ENCODE measurements at places on chromosomes 7 and 10.

GRCh38 chr7:67809586-67809985, 813.0 kb downstream of the TYW1 start:
- no peak for DNase-seq

- DNase-seq = no peak
These were observed 26.4 kb downstream of the MAPK8 start for GRCh38 chr10:48332871-48333216.

DNA sequence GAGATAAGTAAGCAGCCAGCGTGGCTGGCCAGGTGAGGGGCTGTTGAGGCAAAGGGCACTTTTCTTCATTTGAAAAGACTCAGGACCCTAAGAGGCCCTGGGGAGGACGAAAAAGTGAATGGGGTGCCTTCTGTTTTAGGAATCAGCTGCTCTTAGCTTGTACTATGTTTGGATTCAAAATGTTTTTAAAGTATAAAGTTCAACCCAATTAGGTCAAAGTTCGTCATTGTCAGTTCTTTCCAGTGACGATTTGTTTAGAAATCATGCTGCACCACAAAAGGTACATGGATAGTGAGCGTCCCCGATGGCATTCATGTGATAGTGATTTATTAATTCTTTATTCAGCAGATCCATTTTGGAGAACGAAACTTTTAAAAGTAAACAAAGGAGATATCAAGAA, 338.2 kb downstream of the SDK1 start:
- no peak for DNase-seq

DNA sequence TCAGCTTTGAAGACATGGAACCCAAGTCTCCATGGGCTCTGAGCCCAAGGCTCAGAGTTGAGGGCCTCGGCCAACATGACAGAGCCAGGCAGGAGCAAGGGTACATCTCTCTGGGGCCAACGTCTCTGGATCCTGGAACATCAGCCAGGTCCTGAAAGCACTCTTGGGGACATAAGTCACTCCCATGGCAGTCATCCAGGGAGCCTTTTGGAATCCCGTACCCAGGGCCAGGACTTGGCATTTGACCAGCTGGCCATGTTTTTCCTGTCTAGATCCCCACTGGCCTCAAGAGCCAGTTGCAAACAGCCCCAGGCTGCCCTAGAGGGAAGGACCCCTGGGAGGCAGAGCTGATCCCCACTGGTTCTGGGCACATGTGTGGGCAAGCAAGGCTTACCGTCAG, 4.3 kb upstream of the CXCL12 start:
- DNase-seq = peak; percentile 81

- DNase-seq = no peak
These were observed 169.3 kb downstream of the MAGI2 start for GRCh38 chr7:79284211-79284610.

- DNase-seq = peak; percentile 16
These were observed 814 bp downstream of the RUFY2 start for GRCh38 chr10:68406111-68406814.

DNA sequence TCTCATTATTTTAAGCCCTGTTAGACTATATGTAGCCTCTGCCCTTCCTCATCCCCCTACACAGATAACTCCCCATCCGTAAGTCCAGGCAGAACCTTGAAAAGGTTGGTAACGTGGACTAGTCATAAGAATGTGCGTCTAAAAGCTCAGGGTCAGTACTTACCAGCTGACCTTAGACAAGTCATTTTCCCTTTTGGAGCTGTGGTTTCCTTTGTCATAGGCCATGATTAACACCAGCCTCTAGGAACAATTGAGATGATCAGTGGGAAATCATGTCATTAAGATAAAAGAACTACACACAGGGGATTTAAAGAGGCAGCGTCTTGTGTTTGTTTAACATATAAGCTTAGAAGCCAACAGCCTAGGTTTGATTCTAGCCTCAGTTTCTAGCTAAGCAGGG, 6.9 kb upstream of the UNC5B start:
- DNase-seq = no peak

- DNase-seq = no peak
These were observed 570.2 kb downstream of the PTPRN2 start for GRCh38 chr7:158017111-158018097.

- DNase-seq = no peak
These were observed 52.1 kb upstream of the JCAD start for GRCh38 chr10:30111340-30112022.

DNA sequence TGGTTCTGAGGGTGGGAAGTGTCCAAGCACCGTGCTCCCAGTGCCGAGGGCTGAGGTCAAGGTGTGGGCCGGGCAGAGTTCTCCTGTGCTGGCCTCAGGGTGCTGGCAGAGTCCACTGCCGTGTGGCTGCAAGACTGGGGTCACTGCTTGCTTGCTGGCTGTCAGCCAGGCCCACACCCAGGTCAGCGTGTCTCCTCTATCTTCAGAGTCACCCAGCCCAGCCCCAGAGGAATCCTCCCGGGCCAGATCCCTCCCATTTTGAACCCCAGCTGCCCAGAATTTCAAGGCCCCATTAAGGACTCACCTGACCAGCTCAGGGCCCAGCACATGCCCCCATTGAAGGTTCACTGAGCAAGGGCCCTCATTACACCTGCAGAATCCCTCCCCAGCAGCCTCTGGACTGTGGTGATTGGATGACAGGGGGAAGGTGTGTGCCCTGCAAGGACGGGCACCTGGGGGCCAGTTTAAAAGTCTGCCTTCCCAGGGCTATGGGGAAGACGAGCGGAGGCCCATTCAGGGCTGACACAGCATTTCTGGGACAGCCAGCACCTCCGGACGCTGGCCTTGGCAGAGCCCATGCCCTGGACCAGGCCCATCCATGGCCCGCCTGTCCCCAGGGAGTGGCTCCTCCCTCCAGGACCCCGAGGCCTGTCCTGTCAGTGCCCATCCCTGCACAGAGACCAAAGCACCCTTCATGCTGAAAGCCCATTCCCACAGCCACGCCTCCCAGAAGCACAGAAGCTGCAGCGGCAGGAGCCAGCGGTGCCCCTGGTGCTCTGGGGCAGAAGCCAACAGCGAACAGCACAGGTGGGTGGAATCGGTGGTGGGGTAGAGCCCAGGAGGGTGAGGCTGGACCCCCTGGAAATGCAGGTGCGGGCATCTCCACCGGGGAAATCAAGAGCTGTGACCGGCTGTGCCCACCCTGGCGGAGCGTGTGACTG, 45.1 kb upstream of the PPP2R2D start:
- DNase-seq = no peak

- DNase-seq = no peak
These were observed 467.0 kb upstream of the PODXL start for GRCh38 chr7:132023466-132023865.

GRCh38 chr10:35178331-35178730, 51.7 kb downstream of the CREM start:
- no peak for DNase-seq

DNA sequence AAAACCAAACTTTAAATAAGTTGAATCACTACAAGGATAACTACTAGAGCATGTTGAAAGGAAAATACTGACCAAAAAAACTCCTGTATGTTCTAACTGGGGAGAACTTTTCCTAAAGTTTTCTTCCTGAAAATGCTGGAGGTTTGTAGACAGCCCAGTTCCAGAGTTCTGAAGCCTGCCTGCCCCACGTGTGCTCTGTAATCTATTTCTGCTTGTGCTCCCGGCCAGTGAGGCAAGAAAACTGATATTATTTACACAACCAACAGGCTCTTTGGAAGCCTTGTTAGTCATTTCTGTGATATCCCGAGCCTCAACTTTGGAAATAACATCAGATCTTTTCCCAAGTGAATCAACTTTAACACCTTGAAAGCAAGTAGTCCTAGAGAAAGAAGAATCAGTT, 46.7 kb downstream of the ZFAND4 start:
- DNase-seq = no peak

GRCh38 chr10:124174071-124174566, 80.7 kb upstream of the CHST15 start:
- DNase-seq = no peak

DNA sequence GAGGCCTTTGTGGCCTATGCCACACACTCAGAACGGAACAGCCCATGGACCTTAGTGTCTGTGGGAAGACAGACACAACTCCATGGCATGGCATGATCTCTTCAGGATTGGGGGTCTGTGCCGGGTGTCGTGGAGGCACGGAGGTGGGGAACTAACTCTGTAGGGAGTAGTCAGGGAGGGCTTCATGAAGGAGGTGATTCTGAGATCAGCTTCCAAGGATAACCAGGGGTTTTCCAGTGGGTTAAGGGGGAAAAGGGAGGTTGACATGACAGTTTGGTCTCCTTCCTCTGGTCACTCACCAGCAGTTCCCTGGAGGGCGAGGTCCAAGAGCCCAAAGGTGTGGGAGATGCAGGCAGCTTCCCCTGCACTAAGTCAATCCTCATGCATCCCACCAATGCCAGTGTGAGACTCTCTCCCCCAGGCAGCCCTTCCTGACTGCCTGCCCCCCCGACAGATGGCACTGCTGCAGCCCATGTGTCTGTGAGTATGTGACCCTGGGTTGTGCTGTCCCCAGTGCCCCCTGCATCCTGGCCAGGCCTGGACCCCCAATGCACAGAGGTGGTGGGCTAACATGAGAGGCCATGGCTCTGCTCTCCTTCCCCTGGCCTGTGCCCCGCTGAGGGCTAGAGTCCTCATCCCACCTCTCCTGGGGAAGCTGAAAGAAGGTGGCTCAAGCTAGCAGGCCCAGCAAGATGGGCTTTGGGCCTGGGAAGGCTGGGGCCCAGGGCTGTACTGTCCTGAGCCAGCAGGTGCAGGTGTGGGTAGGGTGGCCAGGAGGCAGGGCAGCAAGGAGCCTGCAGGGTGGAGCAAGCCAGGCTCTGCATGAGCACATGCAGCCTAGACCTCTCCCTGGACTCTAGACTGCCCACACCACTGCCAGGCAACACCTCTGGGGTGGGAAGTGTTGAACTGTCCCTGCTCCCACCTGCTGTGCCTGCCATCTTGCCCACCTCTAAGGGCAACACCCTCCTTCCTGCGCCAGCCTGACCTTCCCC, 39.7 kb downstream of the RASGEF1A start:
- DNase-seq = no peak

DNA sequence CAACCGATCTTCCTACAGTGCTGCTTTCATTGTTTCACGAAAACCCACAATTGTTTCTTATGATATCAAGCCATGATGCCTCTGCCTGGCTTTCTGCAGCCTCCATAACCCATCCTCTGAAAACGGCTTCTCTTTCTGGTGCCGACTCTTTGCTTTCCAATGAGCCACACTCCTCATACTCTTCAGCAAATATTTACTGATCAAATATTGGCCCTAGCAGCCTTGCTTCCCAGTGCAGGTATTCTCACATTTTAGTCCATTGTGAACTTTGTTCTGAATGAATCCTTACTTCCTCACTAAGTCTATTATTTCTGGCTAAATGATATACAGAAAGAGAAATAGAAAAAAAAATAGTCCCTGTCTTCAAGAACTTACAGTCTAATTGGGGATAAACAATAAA, 35.5 kb downstream of the LAMB1 start:
- no peak for DNase-seq

DNA sequence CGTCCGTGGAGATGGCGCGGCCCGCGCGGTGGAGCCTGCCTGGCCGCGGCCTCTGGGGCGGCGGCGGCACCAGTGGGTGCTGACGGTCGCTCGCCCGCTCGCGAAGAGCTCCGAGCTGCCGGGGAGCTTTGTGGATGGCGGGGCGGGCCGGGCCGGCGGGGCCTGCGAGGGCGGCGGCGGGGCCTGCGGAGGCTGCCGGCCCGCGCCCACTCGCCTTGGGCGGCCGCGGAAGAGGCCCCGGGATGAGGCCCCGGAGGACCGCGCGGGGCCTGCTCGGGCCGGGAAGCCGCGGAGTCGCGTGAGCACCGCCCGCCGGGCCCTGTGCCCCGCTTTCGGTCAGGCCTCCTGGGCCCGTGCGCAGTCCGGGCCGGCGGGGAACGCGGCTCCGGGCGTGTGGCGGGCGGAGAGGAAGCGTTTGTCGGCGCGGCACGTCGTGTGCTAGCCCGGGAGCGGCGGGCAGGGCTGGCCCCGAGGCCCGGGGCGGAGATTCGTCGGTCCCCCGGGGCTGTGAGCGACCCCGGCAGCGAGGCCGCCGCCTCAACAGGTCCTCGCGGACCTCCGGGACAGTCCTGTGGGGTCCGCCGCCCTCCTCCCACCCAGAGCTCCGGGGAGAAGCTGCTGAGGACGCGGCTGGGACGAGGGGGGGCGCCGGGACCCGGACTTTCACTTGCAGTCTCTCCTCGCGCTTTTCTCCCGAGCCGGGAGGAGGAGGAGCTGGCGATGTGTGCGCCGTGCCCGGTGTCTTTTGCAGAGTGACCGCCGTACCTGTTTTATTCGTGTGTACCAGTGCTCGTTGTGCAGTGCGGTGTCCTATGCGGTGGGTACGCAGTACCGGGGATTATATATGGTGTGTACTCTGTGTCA, 578 bp downstream of the ZMYND11 start:
- DNase-seq = peak; percentile 94

- DNase-seq = no peak
These were observed 673.6 kb downstream of the IPMK start for GRCh38 chr10:57593983-57594573.

GRCh38 chr7:16571941-16572340, 45.3 kb downstream of the LRRC72 start:
- no peak for DNase-seq

- DNase-seq = peak; percentile 71
These were observed 341.6 kb upstream of the AUTS2 start for GRCh38 chr7:69256634-69257081.
